ENCODE measurements at places on chromosomes 13 and 19. TPM values are rescaled to one million over a fixed set of nuclear protein-coding genes. Genes with fewer than 3 reads are reported as not detected.

DNA sequence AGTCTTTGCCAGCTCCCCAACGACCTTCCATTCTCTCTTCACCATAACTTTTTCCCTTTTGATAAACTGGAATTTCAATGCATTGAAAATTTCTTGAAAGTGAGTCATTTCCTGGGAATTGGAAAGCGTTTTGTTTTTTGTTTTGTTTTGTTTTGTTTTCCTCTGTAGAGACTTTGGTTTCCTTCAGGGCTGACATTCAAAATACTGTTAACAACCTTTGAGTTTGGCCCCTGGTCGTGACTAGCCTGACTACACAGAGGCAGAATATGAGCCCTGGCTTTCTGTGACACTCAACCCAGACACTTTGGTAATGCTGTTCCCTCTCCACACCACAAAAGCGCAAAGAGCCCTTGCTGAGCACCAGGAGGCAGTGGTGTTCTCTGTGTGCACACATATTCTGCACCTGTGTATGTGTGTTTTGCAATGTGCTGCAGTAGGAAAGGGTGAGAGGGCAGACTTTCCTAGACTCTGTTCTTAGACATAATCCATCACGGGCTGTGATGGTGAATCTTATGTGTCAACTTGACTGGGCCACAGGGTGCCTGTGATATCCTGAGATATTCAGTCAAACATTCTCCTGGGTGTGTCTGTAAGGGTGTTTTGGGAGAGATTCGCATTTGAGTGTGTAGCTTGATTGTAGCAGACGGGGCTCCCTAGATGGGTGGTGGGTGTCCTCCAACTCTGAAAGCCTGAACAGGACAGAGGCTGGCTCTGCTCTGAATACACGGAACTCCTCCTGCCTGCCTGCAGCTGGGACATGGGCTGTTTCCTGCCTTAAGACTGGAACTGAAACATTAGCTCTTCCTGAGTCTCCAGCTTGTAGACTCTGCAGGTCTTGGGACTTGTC is 29.5 kb upstream of the ANKRD10 start:
- peak; percentile 28 for DNase-seq

DNA sequence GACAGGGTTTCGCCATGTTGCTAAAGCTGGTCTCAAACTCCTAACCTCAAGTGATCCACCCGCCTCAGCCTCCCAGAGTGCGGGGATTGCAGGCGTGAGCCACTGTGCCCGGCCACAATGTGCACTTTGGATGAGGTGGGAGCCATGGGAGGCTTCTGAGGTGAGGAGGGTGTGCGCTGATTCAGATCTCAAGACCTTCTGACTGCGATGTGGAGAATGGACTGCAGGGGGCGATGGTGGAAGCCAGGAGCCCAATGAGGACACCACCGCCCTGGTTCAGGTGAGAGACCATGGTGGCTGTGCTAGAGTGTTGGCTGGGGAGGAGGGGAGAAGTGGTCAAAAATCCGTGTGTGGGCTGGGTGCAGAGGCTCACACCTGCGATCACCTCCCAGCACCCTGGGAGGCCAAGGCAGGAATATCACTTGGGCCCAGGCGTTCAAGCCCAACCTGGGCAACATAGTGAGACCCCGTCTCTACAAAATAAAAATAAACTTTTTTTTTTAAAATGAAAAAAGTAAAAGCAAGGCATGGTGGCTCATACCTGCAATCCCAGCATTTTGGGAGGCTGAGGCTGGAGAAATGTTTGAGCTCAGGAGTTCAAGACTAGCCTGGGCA is 5.6 kb downstream of the INAFM1 start:
- DNase-seq = no peak

The ADAMTSL5 gene
- 5.1 TPM for total RNA-seq

DNA sequence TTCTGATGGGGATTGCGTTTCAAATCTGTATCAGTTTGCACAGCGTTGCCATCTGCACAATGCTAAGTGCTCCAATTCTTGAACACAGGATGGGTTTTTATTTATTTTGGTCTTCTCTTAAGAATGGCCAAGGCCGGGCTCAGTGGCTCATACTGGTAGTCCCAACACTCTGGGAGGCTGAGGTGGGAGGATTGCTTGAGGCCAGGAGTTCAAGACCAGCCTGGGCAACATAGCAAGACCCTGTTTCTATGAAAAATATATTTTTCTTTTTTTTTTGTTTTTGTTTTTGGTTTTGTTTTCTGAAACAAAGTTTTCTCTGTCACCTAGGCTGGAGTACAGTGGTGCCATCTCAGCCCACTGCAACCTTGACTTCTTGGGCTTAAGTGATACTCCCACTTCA is 5.5 kb upstream of the YJEFN3 start:
- DNase-seq = no peak

DNA sequence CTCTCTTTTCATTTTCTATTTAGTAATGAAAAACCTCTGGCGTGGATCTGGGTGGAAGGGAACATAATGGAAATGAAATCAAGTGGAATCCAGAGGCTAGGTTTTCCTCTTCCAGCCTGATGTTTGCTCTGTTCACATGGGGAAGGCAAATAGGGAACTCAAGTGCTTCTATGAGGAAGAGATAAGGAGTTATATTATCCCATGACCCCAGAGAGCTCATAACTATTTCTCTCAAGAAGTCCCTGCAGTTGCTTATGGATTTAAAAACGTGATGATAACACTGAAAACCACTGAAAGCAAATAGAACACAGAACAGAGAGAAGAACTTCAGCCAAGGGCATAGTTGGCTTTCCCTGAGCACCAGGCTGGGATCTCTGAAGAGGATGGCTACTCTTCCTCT is 157.8 kb downstream of the B3GLCT start:
- DNase-seq = peak; percentile 91

The SIGLEC10 gene
- total RNA-seq = 5.1 TPM

DNA sequence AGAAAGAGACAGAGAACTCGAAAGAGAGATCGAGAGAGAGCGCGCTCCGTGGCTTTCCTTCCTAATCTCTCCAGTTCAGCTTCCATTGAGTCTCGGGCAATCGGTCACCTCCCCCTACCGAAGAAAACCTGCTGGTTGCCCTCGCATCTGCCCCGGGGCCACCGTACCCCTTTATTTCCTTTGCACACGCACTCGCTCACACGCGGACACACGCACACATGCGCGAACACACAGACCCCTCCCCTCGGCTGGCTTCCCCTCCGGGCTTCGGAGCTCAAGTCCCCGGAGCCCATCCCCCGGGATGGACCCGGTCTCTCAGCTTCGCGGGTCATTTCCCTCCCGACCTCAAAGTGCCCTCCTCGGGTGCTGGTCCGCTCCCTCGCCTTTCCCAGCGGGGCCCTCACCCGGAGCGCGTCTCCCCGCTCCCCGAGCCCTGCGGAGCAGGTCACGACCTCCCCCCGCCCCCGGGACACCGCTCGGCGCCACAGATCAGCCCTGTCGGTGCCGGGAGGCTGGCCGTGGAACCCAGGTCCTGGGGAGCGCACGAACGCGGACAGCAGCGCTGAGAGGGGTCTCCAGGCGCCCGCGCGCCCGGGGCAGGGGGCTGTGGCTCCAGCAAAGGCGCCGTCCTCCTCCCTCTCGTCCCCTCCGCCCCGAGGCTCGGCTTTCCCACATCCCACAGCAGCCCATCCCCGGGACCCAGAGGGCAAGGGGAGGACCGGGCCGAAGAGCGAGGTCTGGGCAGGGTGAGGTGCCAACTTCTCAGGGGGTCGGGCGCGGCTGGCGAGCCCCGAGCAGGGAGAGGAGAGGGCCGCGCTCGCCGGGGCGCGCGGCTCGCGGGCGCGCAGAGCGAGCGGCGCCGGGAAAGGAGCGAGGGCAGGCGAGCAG is 1.8 kb downstream of the DACH1 start:
- no peak for DNase-seq

DNA sequence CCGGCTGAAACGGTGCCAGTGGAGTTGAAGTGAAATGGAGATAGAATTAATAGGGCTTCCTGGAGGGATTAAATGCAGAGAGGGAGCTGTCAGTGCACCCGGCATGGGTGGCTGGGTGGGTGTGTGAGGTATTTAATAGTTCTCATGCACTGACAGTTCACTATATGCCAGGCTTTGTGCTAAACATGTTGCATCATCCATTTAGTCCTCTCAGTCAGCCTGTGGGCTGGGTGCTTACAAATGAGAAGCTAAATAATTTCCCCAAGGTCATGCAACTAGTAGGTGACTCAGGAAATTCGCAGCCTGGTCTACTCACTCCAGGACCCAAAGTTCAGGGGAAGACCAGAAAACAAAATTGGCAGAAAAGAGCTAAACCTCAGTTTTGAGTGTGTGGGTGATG is 63.5 kb upstream of the SPATA13 start:
- DNase-seq = no peak

The GTF2F1 gene
- total RNA-seq = 29.4 TPM

- no peak for DNase-seq
These were observed 73.4 kb upstream of the TRPC4 start for GRCh38 chr13:37942929-37943328.

GRCh38 chr19:16571283-16571682 is 932 bp downstream of the SLC35E1 start:
- peak; percentile 23 for DNase-seq

GRCh38 chr19:18543814-18544475 is 572 bp upstream of the FKBP8 start:
- DNase-seq = peak; percentile 42

GRCh38 chr19:28140201-28140600 is 1072.8 kb downstream of the UQCRFS1 start:
- no peak for DNase-seq

- DNase-seq = peak; percentile 21
These were observed 26.1 kb downstream of the ZMYM2 start for GRCh38 chr13:19984430-19985218.

DNA sequence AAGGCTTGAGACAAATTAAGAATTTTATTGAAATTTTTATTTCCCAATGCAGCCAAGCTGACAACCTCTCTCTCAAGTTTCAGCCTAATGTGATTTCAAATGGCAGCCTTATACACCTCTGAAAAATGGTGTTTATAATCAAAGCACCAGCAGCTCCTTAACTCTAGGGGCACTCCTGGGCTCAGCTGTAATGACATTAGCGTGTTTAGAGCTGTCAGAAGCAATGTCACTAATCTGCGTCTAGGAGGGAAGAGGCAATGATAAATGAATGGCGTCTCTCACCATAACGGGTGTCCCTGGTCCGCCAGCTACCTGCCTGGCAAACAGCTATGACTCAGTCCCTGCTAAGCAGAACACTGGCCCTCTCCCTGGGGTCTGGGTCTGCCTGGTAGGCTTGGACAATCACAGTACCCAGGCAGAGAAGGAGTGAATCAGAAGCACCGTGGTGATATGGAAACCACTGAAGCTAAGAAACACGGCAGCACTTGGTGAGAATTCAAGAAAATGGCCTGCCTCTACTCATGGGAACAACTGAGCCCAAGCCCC is 131.8 kb upstream of the VSTM2B start:
- DNase-seq = no peak

- DNase-seq = no peak
These were observed 4.2 kb downstream of the PRR12 start for GRCh38 chr19:49594993-49595818.

The SHISA2 gene
- 0.48 TPM for total RNA-seq

The KLK2 gene
- total RNA-seq = 9.6 TPM

GRCh38 chr13:20182231-20182846 is 10.4 kb downstream of the GJB2 start:
- peak; percentile 65 for DNase-seq

The KLF2 gene
- total RNA-seq = 65.2 TPM

- DNase-seq = peak; percentile 39
These were observed 712 bp downstream of the BBC3 start for GRCh38 chr19:47230054-47230920.

The PROZ gene
- 3.1 TPM for total RNA-seq

DNA sequence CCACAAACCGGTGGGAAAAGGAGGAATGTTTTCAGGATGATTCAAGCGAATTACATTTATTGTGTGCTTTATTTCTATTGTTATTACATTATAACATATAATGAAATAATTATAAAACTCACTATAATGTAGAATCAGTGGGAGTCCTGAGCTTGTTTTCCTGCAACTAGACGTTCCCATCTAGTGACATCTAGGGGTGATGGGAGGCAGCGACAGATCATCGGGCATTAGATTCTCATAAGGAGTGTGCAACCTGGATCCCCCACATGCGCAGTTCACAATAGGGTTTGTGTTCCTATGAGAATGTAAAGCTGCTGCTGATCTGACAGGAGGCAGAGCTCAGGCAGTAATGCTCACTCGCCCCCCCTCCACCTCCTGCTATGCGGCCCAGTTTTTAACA is 54.5 kb downstream of the SPTBN4 start:
- no peak for DNase-seq

GRCh38 chr19:38182536-38183210 is 41.3 kb downstream of the DPF1 start:
- DNase-seq = no peak

- DNase-seq = peak; percentile 22
These were observed 282.9 kb downstream of the TSHZ3 start for GRCh38 chr19:31066385-31066784.

- DNase-seq = no peak
These were observed 934.6 kb downstream of the SLITRK1 start for GRCh38 chr13:82947683-82948082.

DNA sequence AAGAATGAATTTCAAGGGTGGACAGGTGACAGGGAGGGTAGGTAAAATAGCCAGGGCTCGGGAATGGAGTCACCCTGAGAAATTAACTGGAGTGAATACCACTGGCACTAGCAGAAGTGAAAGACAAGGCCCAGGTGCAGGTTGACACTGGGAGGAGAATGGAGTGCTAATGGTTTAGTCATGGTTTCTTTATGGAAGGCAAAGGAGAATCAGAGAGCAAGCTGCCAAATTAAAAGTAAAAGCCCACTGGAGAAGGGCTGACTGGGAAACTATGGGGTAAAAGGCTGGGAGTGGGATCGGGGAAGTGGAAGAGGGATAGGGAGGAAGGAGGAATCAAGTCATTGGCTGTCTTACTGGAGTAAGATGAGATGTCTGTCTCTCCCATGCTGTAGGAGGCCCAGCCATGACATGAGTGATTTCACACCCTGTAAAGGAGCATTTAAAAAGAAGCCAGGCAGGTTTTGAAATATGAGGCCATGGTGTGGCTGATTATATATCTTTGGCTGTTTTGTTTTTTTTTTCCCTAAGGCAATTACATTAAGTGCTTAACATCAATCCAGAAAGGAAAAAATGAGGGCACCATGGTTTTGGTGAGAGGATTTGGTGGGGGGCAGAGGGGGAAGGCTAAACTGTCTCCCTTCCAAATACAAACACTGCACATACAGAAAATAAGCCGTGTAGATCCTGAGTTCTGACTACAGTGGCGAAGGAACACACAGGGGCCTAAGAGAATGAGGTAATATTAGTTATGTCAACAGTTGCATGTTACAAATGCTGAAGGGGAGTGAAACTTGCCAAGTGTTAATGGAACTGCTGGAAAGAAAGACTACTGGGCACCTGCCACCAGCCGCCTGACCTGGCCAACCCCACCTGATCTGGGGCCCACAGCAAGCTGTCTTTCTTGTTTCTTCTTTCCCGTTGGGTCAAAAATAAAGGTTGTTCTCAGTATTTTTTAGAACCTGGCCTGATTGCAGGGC is 183.5 kb upstream of the TSC22D1 start:
- peak; percentile 69 for DNase-seq
